ENCODE measurements at places on chromosomes 6 and 20. TPM values are rescaled to one million over a fixed set of nuclear protein-coding genes. Genes with fewer than 3 reads are reported as not detected.

DNA sequence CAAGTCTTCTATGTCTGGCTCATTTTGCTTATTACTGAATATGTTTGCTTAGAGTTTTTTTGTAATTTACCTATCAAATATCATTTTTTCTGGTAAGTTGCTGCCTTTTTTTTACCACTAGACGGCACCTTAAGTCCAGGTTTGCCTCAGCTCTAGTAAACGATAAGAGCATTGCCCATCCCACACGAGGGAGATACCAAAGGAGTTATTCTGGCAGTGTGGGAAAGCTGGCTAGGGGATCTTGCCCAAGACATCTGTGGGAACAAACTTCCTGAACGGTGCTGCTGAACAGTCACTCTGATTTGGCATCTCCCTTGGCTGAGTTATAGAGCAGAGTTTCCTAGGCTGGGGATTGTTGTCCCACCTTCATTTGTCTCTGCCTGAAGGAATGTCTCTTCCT, 306.4 kb downstream of the COL12A1 start:
- DNase-seq: no peak

GRCh38 chr20:36573798-36574365, 485 bp downstream of the TGIF2 start:
- DNase-seq: peak; percentile 71

The LAMA5 gene
- 85.9 TPM for polyA plus RNA-seq

GRCh38 chr6:28587746-28588075, 62.0 kb downstream of the GPX5 start:
- DNase-seq: no peak

The DUSP15 gene
- polyA plus RNA-seq: 3.2 TPM

The MAPK13 gene
- polyA plus RNA-seq: 6.0 TPM

- peak; percentile 90 for DNase-seq
Measured at GRCh38 chr6:55875400-55875799, at the start of gene BMP5. BMP5 (minus strand) TSS chr6:55875590; CDS start chr6:55874865, 725 bp downstream.

DNA sequence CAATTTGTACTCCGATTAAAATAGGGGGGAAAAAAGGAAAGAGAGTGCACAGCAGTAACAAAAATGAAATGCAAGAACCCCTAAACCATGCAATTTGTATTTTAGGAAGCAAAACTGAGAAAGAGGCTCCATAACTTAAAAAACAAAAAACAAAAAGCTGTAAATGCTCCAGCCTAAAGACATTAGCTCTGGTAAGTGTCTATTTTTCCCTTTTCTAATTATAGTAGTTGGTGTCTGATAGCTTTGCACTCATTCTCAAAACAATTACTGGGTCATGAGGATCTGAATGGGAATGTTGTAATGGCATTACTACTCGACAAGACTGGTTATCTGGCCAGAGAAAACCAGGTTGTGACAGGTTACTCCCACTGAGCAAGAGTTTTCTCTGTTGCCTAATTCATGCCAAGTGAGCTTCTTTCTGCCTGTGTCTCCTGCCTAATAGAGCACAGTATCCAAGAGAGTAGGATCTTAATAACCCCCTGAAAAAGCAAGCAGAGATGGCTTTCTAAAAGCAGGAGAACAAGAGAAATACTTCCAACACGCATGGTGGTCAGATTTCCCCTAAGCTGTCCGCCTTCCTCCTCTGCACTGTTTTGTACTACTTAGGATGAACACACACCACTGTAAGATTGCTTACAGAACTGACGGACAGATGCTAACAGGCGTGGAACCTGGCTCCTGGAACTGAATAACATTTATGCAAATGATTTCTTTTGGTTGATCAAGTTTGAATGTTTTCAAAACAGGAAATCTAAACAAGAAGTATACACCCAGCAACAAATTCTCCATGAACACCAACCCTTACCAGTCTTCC, 86.4 kb downstream of the FKBP5 start:
- DNase-seq: no peak

The CST2 gene
- not detected for polyA plus RNA-seq

GRCh38 chr20:20369250-20370093, 1.6 kb downstream of the INSM1 start:
- no peak for DNase-seq

DNA sequence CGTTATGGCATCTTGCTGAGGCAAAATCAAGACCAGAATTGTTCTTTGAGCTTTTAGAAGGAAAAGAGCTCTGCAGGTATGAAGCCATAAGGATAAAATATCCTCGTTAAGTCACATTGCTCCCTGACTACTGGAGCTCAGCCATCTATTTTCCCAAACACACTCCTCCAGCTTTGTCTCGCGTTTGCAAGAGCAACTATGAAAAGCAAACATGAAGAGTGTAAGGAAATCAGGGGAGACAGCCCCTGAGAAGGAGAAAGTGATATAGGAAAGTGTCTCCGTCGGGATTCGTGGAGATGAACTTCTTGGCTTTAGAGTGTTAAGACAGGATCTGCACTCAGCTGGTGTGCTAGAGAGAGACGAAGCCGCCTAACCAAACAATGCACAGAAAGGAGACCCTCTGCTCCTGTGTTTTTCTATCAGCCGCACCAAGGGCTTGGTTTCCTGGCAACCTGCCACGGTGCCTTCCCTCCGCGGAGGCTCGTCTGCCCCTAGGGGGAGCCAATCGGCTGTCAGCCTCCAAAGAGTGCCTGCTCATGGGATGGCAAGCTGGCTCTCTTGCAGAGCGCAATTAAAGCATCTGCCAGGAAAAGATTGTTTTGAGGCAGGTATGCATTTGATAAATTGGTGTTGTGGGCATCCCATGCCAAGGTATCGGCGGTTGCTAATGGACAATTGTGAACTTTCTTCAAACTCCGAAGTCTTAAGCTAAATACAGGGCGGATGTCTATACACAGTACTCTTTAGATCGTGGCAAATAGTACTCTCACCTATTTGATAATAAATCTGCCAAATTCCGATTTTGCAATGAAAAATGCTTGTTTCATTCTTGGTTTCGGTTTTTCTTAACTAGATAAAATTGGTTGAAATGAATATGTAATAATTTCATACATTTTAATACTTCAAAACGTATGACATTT, 603.2 kb downstream of the RNF144B start:
- DNase-seq: peak; percentile 59
